ENCODE measurements at places on chromosomes 6 and 20. TPM values are rescaled to one million over a fixed set of nuclear protein-coding genes. Genes with fewer than 3 reads are reported as not detected.

GRCh38 chr20:21230220-21230619, 72.9 kb upstream of the XRN2 start:
- DNase-seq, result no peak

- DNase-seq, result no peak
Observed at GRCh38 chr6:134003542-134003951, 48.9 kb downstream of the SLC2A12 start.

Gene MLN
- not detected for total RNA-seq

Gene CSTF1
- total RNA-seq, result 42.7 TPM

DNA sequence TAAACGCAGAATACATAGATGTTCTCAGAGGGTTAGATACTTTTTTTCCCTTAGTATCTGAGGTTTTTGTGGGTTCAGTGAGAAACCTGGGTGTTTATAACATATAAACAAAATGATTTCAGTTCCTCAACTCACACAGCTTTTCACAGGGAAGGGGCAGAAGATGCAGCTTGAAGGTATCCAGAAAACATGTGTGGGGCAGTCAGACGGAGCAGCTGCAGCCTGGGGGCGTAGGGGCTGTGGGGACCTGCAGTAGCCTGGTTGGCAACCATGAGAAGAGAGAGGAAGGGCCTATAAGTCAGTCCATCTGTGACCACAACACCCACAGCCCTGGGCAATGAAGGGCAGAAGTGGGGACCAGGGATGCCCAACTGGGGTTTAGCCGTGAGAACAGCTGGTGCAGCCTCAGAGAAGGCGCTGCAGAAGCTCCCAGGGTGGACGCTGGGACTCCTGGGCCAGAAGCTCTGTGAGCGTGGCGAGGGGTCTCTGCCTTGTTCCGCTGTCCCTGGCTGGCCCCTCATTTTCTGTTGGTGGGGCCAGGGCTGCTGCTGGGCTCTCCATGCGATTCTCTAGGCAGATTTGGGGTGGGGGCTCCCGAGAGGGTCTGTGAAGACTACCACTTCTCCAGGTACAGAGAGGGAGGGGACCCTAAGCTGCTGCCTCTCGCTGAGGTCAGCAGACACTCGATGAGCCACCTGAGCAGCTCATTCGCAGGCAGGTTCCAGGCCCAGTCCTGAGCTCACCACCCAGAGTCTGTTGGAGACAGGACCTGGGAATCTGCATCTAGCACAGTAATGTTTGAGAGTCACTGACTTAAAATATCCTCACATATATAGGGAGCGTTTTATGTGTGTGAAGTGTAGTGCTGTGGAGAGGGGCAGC, 181.2 kb downstream of the ZDHHC14 start:
- DNase-seq, result no peak

Gene CD24
- 1.7 TPM for total RNA-seq

DNA sequence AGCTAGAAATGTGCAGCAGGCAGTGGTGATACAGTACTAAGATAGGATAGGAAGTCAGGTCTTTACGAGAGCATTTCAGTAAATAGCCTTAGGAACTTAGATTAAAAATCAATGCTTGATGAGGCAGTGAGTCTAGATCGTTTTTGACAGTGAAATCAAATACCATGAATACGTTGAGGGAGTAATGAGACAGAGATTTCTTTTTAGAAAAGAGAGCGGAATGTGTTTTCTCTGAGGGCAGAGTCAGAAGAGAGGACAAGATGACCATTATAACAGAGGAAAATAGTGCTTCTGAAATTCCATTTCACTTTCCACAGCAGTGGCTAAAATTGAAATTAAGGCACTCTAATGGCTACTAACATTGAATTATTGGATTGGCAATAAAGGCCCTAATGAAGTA, 339.6 kb downstream of the UTRN start:
- DNase-seq, result no peak

Gene FAM83C
- not detected for total RNA-seq

Gene APOM
- total RNA-seq, result 2.8 TPM

- DNase-seq, result no peak
Observed at GRCh38 chr20:24674921-24675605, 205.6 kb downstream of the SYNDIG1 start.

- DNase-seq, result no peak
Observed at GRCh38 chr6:86744048-86744447, 193.3 kb upstream of the HTR1E start.

Gene RBBP8NL
- total RNA-seq, result not detected

Gene ADGRB3
- not detected for total RNA-seq

Gene TXLNB
- 0.08 TPM for total RNA-seq

DNA sequence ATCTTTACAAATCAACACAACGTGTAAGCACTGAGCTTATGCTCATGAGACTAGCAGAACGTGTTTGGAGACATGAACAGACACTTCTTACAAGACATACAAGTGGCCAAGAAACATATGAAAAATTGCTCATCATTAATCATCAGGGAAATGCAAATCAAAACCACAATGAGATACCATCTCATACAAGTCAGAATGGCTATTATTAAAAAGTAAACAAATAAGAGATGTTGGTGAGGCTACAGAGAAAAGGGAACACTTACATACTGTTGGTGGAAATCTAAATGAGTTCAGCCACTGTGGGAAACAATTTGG, 327.9 kb upstream of the SOX4 start:
- DNase-seq, result no peak

GRCh38 chr6:139338795-139339194, 35.7 kb downstream of the CITED2 start:
- DNase-seq, result no peak
